ENCODE measurements at places on chromosomes 16 and 17. TPM values are rescaled to one million over a fixed set of nuclear protein-coding genes. Genes with fewer than 3 reads are reported as not detected.

Gene CES4A
- 19.2 TPM for total RNA-seq

Gene KRTAP2-3
- total RNA-seq = not detected

Gene SPDYE4
- total RNA-seq = not detected

Gene PAFAH1B1
- total RNA-seq = 105 TPM

Gene C1QTNF8
- total RNA-seq = not detected

Gene KRTAP4-12
- total RNA-seq = not detected

Gene ACE
- 8.7 TPM for total RNA-seq

Gene HLF
- 33.2 TPM for total RNA-seq

GRCh38 chr17:82230609-82231311, 1.9 kb downstream of the SLC16A3 start:
- H3K36me3 ChIP-seq = no peaks in the 10 kb centered on the region
- peaks cover 14% of the 10 kb centered on the region for H3K27me3 ChIP-seq
- peak; percentile 71 for DNase-seq
- H3K4me3 ChIP-seq = peak overlapping the region; percentile 63
- peak overlapping the region; percentile 94 for H3K27ac ChIP-seq

DNA sequence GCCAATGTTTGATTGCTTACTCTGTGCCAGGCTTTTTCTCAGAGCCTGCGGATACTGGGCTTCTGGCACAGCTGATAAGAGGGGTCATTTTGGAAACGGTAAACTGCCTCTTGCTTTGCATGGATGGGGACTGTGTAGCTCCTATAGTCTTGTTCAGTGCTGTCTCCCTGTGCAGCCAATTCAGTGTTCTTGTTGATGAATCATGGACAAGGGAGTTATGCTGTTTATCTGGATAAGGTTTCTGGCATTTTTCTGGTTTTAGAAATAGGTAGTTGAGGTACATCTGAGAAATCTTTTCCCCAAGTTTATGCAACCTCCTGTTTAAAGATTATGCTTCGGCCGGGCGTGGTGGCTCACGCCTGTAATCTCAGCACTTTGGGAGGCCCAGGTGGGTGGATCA, 16.7 kb upstream of the TANGO6 start:
- DNase-seq = no peak
- no peaks in the 10 kb centered on the region for H3K4me1 ChIP-seq
- no peaks in the 10 kb centered on the region for H3K27me3 ChIP-seq

GRCh38 chr17:4161192-4161966, 18.4 kb downstream of the CYB5D2 start:
- H3K4me3 ChIP-seq = no peak overlapping the region
- peak; percentile 45 for DNase-seq
- no peaks in the 10 kb centered on the region for H3K4me1 ChIP-seq
- H3K36me3 ChIP-seq = peaks cover 3% of the 10 kb centered on the region
- H3K27me3 ChIP-seq = no peaks in the 10 kb centered on the region
- H3K27ac ChIP-seq = peak overlapping the region; percentile 52

DNA sequence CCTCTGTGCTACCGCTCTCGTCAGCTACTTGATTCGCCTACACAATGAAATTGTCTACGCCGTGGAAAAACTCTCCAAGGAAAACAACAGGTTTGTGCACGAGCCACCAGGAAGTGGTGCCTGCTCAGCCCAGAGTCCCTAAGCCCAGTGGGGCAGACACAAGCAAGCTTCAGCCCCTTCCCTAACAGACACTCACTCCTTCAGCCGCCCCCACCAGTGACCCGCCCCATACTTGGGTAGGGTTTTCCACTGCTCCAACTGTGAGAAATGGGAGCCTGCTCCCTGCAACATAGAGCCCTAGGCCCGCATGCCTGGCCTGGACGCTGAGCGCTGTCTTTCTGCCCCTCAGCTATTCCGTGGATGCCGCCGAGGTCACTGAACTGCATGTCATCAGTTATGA, 28.6 kb upstream of the ENDOV start:
- no peak overlapping the region for H3K4me3 ChIP-seq
- no peak overlapping the region for H3K27ac ChIP-seq
- H3K36me3 ChIP-seq = peaks cover 53% of the 10 kb centered on the region
- H3K27me3 ChIP-seq = no peaks in the 10 kb centered on the region

DNA sequence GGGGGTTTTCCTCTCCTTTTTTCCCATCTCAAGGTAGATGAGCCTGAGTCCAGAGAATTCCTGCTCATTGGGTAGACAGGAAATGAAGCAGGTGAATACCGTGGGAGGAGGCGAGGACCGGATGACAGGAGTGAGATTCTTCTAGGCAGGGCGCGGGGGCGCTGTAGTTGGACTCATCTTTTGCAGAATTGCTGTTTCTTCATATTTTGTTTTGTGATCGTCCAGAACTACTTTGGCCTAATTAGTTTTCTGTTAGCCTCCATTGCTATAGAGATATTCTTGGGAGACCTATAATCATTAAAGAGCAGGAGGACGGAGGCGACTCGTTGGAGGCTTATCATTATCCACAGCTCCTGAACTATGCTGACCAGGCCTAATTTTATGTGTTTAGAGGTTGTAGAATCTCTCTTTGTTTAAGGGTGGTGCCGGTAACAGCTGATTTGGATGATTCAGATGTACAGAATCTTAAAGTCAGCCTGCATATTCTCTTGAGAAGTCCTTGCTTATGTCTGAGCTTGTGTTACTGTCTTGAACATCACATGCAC, 650 bp downstream of the ATP6V0A1 start:
- H3K36me3 ChIP-seq = peaks cover 28% of the 10 kb centered on the region
- peak overlapping the region; percentile 95 for H3K27ac ChIP-seq
- H3K4me1 ChIP-seq = peaks cover 35% of the 10 kb centered on the region

DNA sequence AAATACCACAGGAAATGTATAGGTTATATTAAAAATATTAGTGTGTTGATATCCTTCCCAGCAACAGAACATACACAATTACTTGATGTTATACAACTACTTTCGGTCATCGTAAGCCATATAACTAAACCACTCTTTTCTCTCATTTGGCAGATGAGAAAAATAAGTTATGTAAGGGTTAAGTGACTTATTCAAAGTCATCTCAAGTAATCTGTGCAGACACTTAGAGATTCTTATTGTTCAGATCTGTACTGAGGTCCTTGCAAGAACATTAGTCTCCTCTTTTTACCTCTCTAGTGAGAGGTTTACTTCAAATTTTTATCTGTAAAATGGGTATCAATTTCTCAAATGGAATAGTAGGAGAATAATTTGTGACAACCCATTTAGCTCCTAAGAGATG, 15.0 kb downstream of the NACA2 start:
- H3K4me1 ChIP-seq = no peaks in the 10 kb centered on the region
- H3K36me3 ChIP-seq = no peaks in the 10 kb centered on the region
- no peaks in the 10 kb centered on the region for H3K27me3 ChIP-seq
- no peak overlapping the region for H3K4me3 ChIP-seq
- DNase-seq = no peak

DNA sequence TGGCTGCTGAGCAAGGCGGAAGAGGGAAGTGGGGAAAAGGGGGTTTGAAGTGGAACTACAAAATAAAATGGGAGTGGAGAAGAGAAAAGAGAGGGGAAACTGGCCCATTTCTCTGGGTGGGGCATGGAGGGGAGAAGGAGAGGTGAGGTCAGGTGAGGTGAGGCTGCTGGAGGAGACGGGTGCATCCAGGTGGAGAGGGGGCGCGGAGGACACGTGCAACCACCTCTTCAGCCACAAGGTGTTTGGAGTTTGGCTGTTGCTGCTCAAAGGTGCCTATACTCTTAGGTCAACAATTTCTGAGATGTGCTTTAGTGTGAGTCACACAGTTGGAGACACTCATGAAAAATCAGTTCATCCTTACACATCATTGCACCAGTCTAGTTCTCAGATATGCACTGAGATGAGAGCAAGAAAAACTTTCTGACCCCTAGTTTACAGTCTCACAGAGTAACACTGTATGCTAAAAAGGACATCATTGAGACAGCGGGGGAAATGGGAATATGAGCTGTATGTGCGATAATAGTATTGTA, 4.8 kb downstream of the SLC6A4 start:
- no peak overlapping the region for H3K27ac ChIP-seq
- H3K4me3 ChIP-seq = no peak overlapping the region
- DNase-seq = no peak
- no peaks in the 10 kb centered on the region for H3K36me3 ChIP-seq
- peaks cover 12% of the 10 kb centered on the region for H3K4me1 ChIP-seq
- no peaks in the 10 kb centered on the region for H3K27me3 ChIP-seq

GRCh38 chr16:76500006-76500405, 222.8 kb downstream of the CNTNAP4 start:
- H3K27me3 ChIP-seq = no peaks in the 10 kb centered on the region
- no peaks in the 10 kb centered on the region for H3K4me1 ChIP-seq
- no peak overlapping the region for H3K27ac ChIP-seq
- H3K4me3 ChIP-seq = no peak overlapping the region
- no peak for DNase-seq

DNA sequence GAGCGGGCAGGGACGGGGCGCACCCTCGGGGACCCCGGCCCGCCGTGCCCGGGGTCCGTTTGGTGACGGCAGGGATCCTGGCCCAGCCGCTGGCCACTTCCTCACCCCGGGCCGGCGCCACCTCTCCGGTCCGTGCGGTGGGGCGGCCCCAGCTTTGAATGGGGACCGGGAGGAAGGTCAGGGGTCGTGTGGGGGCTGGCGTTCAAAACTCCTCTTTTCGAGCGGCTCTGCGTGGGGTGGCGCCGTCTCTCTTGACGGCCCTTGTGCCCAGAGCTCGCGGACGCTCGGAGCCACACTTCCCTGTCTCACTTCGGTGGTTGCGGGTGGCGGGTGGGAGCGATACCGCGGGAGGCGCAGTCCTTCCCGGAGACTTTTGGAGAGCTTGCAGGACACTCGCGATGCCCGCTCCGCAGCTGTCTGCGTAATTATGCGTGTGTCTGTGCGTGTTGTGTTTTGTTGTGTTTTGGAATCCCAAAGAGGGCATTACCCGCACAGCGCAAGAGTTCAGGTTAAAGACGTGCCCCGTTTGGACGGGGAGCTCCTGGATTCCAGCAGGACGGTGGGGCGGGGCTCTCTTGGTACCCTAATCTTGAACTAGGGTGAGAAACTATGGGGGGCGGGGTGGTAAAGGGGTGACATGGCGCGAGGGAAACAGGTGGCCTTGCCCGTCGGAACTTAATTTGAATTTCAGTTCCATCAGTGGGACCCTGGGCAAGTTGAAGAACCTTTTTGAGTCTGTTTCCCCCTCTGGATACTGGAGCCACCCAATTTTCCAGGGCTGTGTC, 637 bp downstream of the PLCG2 start:
- H3K27ac ChIP-seq = no peak overlapping the region
- DNase-seq = no peak
- peak overlapping the region; percentile 55 for H3K4me3 ChIP-seq
- no peaks in the 10 kb centered on the region for H3K36me3 ChIP-seq

DNA sequence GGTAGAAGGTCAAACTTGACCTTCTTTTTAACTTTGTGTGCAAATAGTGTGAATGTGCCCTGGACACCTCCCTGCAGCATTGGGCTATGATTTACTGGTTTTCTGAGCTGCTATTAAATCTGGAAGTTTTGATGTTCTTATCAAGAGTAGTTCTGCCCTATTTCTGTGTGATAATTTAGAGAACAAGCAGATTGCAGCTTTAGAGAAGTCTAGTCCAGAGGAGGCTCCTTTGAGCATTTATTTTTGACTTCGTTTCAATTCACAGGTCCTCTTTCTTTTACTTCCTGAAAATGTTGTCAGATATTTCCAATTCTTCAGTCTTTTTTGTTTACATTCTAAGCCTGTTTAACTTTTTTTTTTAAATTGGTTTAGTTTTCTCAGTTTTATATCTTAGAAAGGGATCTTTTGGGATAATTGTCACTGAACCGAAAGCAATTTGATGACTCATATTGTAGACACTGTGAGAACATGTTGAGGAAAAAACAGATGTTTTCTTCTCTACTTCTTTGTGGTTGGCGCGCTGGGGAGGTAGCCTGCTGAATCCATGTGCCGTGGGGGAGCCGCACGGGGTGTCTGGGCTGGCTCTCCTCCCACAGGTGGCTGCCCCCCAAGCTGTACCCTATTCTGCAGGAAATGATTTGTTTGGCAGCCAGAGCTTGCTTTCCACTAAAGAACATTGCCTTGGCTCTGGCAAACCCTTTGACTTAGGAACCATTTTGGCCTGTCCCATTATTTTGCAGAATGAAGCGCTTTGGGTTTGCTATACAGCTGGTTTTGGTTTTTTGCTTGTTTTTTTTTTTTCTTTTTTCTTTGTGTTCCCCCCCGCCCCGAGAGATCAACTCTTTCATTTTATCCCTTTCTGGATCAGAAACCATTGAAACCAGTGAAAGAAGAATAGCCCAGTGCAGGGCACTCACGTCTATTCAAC, 53.4 kb downstream of the MFSD11 start:
- H3K27me3 ChIP-seq = no peaks in the 10 kb centered on the region
- no peak for DNase-seq
- H3K36me3 ChIP-seq = peaks cover 8% of the 10 kb centered on the region
- H3K4me3 ChIP-seq = no peak overlapping the region

GRCh38 chr17:44069974-44070454, 521 bp upstream of the G6PC3 start:
- peaks cover 21% of the 10 kb centered on the region for H3K36me3 ChIP-seq
- peak overlapping the region; percentile 93 for H3K27ac ChIP-seq
- peak overlapping the region; percentile 85 for H3K4me3 ChIP-seq
- peaks cover 69% of the 10 kb centered on the region for H3K4me1 ChIP-seq
- H3K27me3 ChIP-seq = no peaks in the 10 kb centered on the region

DNA sequence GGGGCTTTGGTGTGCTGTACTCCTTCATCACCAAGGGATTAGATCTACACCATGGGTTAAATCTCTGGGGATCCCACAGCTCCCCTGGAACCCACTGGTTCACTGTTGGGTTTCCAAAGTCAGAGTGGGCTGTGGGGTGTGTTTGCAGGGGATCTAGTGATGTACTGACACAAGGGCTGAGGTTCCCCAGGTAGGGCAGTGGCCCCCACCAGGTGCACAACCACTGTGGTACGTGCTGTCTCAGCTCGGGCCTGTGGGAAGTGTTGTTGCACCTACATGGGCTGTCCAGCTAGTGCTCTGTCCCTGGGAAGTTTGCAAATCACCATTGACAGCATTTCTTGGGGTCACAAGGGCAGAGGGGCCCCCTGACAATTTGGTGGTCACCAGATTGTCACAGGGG, 134.4 kb upstream of the CDH8 start:
- no peak overlapping the region for H3K4me3 ChIP-seq
- no peak overlapping the region for H3K27ac ChIP-seq
- no peaks in the 10 kb centered on the region for H3K36me3 ChIP-seq
- H3K27me3 ChIP-seq = no peaks in the 10 kb centered on the region
- no peaks in the 10 kb centered on the region for H3K4me1 ChIP-seq

GRCh38 chr16:35792516-35793285, 2333.3 kb downstream of the TP53TG3F start:
- H3K36me3 ChIP-seq = no peaks in the 10 kb centered on the region
- no peaks in the 10 kb centered on the region for H3K27me3 ChIP-seq
- H3K4me1 ChIP-seq = no peaks in the 10 kb centered on the region
- no peak for DNase-seq
